A549 treated with DMSO at 1 μM for 4 hours (cell line): ENCODE measurements at places on chromosomes 5 and 9. TPM values are rescaled to one million over a fixed set of nuclear protein-coding genes. Genes with fewer than 3 reads are reported as not detected.

ENTREP1 gene
- total RNA-seq = 0.39 to 0.58 TPM (median 0.48 TPM) in 5 replicates

TXNDC8 gene
- not detected in 5 replicates for total RNA-seq

ADAM19 gene
- total RNA-seq = 14.4 to 20.2 TPM (median 17.3 TPM) in 5 replicates

LCNL1 gene
- total RNA-seq = 0.02 to 0.10 TPM (median 0.05 TPM) in 3 of 5 replicates, not detected in the others

SLC25A2 gene
- total RNA-seq = not detected in 5 replicates

LCN6 gene
- total RNA-seq = not detected in 5 replicates

PCDHA9 gene
- 0.01 TPM in 1 of 5 replicates, not detected in the others for total RNA-seq
